Fibroblast of gingiva (primary cell): ENCODE measurements at places on chromosomes 13 and 19.

GRCh38 chr19:44005973-44006372 is 3.2 kb downstream of the ZNF230 start:
- peak; percentile 59 for DNase-seq

GRCh38 chr19:15374105-15374651 is 5.4 kb downstream of the AKAP8 start:
- no peak for DNase-seq

GRCh38 chr13:25575562-25575961 is 203.8 kb downstream of the ATP8A2 start:
- no peak for DNase-seq

DNA sequence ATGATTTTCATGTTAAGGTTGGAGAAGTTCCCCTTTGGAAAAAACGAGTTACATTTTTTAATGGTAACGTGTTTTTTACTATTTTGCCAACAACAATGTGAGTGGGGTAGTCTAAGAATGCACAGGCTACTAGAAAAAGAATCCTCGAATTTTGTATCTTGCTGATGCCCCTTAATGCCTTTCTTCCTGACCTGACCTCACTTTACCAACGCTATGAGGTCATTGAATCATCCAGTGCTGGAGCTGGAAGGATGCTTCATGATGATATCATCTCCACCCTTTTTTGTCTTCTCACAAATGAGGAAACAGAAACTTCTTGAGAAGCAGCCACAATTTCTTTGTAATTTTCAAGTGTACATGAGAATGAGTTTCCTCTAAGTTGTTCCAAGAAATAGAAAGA is 8.2 kb upstream of the UBL3 start:
- no peak for DNase-seq

DNA sequence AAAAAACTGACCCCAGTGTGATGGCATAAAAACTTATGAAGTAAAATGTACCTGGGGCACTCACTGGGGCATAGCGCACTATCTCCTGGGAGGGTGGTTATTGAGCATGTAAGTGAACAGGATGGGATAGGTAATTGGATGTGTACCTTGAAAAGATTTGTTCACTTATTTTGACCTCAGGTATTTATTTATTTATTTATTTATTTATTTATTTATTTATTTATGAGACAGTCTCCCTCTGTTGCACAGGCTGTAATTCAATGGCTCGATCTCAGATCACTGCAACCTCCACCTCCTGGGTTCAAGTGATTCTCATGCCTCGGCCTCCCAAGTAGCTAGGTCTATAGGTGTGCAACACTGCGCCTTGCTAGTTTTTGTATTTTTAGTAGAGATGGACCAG is 5.9 kb upstream of the ZNF626 start:
- no peak for DNase-seq

DNA sequence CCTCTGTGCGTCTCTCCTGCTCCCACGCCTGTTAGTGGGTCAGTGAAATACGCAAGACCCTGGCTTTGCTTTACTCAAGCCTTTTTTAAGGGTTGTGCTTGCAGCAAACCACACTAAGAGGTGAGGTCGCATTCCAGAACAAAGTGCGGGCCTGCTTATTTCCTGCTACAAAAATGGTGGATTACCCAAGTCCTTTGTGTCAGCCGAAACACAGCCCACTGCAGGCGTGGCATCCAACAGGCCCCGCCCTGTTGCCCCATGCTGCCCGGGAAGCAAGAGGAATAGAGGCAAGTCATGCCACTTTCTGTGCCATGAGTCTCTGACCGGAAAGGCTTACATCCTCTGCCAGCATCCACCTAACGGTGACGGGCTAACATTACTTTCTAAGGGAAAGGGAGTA is 7.7 kb upstream of the IRS2 start:
- DNase-seq = no peak

DNA sequence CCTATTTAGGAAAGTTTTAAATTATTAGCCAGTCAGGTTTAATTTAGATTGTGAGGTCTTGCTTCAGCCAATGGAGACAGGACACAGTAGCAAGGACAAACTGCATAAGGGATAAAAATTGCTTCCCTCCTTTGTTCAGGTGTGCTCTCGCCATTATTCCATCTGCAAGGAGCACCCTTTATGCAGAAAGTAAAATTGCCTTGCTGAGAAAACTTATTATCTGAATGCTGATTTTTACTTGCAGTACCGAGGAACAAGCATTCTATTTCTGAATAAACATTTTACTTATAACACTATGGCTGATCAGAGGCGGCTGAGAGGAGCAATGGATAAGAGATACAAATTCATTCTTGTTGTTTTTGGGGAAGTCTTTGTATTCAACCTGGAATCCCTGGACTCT is 8.0 kb downstream of the CYP4F22 start:
- no peak for DNase-seq

DNA sequence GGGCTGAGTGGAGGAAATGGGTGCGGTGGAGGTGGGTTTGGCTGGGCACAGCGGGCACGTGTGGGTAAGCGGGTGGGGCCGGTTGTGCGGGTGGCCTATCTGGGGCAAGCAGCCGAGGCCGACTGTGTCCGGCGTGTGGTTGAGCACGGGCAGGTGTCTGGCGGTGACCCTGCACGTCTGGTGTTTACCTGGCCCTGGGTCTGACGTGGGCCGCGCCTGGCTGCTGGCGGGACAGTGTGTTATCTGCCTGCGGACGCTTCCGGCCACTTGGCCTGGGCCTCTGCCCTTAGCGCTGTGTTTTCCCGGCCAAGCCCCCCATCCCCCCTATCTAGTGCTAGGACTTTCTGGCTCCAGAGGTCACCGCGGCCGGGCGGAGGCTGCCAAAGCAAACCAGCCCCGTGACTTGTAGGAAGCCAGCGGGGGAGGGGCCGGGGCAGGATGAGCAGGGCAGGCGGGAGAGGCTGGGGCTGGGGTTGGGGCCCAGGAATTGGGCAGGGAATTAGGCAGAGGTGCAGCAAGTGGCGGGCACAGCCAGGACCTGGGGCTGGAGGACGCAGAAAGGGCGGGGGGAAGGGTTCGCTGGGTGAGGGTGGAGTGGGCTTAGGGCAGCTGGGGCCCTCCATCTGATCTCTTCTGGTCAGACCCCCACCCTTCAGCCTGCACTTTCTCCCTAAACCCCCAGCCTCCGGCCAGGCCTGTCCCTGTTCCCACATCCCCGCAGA is 534 bp upstream of the HPN start:
- no peak for DNase-seq

DNA sequence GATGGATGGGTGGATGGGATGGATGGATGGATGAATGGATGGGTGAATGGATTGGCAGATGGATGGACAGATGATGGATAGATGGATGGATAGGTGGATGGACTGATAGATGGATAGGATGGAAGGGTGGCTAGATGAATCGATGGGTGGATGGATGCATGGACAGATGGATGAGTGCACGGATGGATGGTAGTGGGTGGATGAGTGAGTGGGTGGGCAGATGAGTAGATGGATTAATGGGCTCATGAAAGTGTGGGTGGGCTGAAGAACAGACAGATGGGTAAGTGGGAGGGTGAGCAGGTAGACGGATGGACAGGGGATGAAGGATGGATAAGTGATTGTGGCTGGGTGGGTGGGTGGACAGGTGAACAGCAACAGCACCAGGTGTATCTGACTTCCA is 5.7 kb downstream of the SEMA6B start:
- DNase-seq = no peak

- no peak for DNase-seq
Observed at GRCh38 chr19:35044317-35045117, 3.0 kb downstream of the HPN start.

DNA sequence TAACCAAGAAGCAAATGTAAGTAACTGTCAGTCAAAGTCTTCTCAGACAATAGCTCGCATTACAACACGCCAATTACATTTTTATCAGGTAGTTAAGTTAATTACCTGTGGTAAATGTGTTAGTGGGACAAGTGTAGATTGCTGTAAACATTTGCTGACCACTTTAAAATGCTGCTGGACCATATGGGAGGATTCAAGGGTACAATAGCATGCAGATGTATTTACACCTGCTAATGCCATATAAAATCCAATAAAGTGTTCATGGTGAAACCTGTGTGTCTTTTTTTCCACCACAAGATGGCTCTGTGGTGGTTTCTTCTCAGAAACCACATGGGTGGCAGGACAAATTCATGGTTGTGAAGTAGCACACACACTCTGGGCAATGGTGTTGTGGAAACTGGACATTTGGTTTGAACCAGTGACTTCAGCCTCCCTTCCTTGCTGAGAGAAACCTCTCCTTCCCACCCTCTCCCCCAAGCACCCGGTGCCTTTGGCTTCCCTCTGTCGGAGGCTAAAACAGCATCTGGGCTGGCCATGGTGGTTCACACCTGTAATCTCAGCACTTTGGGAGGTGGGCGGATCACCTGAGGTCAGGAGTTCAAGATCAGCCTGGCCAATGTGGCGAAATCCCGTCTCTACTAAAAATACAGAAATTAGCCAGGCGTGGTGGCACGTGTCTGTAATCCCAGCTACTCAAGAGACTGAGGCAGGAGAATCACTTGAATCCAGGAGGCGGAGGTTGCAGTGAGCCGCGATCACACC is 18.1 kb upstream of the GTF3A start:
- DNase-seq = peak; percentile 45

DNA sequence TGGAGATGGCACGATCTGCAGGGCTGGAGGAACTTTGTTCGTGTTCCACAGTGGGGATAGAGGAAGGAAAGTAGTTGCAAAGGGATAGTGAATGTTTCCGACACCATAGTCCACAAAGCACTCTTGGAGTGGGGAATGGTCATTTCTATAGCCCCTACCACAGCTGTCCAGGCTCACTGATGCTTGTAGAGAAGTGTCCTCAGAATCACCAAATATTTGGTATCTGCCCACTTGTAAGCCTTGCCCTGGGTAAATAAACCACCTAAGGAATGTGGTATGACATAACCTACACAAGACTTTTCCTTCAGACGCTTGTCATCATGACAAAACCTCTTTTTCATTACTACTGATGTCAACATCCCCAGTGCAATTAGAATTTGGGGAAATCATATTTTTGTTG is 686.5 kb upstream of the ARGLU1 start:
- DNase-seq = no peak

DNA sequence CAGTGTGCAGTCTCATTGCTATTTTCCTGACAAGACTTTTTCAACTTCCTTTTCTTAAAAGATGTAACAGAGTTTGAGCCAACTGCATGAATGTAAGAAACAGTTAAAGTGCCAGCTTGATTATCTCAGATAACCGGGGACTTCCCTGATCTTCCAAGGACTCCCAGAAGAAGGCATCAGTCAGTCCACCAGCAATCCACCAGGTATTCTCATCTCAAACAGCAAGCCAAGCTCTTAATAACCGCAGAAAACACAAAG is 350.1 kb downstream of the LIG4 start:
- DNase-seq = no peak

GRCh38 chr19:40717325-40717879 is 490 bp downstream of the ITPKC start:
- DNase-seq = no peak

GRCh38 chr13:43879755-43880181 is at the start of gene LACC1:
TSS of gene LACC1 (plus strand) at chr13:43879904. CDS start at chr13:43880986, 1,082 bp downstream.
- DNase-seq = no peak
